ENCODE measurements at places on chromosomes 12 and 14.

DNA sequence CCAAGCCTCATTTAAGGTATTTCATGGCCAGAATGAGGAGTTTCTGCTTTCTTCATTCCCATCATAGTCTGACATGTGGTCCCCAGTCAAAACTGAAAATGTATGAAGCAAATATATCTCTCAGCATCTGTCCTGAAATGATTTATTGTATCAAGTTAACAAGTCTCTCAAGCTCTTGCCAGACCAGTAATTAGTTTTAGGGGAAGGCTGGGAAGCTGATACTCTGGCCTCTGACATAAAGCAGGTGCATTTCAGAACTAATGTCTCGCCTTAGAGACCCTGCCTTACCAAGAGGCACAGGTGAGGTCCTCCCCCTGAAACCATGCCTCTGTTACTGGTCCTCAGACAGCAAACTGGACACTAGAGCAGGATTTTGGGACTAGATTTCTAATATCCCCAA is 266.5 kb downstream of the SLC15A4 start:
- no peak for DNase-seq

GRCh38 chr12:90682398-90682797 is 272.6 kb downstream of the CCER1 start:
- no peak for DNase-seq

DNA sequence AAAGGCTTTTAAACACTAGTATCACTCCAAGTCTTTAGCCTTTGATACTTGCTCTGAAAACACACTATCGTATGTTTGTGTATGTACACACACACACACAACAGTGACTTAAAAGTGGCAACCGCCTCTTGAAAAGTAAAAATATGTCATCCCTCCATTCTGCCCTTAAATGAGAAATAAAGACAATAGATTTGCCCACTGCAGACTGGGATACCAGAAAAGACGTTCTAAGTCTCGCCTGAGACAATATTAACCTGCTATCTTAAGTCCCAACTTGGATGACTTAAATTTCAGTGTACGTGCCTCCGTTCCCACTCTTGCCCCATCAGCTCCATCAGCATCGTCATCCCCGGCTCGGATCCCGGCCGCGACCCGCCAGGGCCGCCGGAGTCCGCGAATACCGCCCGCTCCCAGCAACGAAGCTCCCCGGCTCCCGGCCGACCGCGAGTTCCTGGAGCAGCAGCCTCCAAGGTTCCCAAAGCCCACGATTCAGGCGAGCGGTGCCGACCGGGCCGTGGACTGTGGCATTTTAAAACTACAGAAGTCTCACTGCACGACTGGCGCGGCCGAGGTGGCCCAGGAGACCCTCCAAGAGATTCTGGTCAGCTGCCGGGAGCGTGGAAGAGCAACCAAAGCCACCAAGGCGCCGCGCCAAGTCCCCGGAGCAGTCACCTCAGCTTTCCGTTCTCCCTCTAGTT is 2.8 kb upstream of the ARID2 start:
- DNase-seq = peak; percentile 68

DNA sequence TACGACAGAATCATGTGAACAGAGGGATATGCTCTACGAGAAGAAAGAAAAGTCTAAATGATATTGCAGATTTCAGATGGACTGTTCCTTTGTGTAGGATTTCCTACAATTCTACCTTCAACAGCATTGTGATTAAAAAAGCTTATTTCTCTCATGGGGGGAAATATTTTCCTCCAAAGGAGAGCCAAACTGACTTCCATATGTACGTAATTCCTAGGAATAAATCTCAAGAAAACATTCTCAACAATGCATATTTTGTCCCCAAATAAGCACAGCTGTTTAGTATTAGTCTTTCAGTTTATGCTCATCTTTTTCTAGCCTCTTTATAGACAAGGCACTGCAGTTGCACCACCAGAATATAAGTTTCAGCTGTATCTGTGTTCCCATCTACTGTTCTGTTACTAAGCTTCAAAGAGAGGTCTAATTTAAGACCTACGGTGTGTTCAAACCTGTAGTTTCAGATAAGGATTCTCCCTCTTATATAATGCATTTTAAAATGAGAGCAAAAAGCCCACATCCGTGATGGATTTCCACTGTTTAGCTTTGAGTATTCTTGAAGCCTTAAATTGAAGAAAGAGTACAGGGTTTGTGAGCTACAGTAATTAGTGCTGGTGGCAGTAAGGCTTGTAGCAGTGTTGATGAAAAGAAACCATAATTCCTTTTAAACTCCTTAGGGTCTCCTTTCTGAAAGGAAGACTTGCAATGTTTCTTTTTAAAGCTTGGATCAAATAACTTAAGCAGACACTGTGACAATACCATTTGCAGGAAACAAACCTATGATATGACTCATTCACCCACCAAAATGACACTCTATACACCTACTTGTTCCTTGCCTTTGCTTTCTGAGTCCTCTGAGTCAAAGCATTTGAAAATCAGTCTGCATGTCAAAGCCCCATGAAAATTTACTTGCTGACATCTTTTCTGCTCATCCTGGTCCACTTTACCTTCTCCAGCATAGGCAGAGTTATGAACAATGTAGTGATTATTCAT is 754.1 kb downstream of the NOVA1 start:
- no peak for DNase-seq

GRCh38 chr12:83172441-83172840 is 485.7 kb downstream of the TMTC2 start:
- DNase-seq = no peak

- DNase-seq = no peak
These were observed 210.3 kb downstream of the GLT1D1 start for GRCh38 chr12:129063600-129063999.

DNA sequence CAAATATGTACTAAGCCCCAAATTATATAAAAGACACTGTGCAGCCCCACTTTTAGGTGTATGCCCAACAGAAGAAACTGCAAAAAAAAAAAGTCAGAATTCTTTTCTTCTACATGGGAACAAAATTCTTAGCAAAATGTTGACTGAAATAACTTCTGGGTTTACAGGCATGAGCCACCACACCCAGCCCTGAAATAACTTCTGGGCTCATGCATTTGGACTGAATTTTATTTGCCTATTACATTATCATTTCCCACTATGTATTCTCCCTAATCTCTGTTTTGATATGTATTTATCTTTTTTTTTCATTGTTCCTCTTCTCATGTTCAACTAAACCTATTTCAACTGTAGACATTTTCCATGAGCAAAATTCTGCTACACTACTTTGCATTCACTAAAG is 169.2 kb downstream of the GRIN2B start:
- DNase-seq = no peak

DNA sequence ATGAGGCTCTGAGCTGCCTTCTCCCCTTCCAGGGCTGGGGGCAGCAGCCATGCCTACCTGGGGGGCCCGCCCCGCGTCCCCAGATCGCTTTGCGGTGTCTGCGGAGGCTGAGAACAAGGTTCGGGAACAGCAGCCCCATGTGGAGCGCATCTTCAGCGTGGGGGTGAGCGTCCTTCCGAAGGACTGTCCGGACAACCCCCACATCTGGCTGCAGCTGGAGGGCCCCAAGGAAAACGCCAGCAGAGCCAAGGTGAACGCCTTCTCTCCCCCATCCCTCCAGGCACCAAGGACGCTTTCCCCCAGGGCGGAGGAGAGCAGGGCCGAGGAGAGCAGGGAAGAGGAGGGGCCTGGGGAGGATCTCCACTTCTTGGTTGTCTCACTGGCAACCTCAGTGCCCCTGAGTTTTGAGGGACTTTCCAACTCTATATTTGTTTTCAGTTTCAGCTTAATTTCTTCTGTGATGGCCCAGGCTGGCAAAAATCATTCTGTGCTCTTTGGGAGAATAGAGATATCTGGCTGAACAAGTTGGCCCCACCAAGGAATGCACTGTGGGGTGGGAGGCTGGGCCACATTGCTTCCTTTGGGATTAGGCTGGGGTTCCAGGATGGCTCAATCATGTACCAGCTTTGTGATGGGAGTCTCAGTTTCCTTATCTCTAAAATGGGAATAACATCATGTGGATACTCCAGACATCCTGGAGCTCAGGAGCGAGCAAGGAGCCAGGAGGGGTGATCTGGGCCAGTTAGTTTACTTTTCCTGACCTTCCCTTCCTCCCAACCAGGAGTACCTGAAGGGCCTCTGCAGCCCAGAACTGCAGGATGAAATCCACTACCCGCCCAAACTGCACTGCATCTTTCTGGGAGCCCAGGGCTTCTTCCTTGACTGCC is 1.2 kb downstream of the KHNYN start:
- peak; percentile 52 for DNase-seq

All from heart right ventricle (tissue), 16 donors.